ENCODE measurements at places on chromosomes 5 and 9.

- DNase-seq: no peak
Measured at GRCh38 chr5:42089705-42090104, 164.6 kb downstream of the FBXO4 start.

GRCh38 chr5:43038496-43038989, 1.6 kb downstream of the ANXA2R start:
- DNase-seq: no peak

GRCh38 chr5:179224741-179225140, 120.5 kb downstream of the ADAMTS2 start:
- DNase-seq: no peak

DNA sequence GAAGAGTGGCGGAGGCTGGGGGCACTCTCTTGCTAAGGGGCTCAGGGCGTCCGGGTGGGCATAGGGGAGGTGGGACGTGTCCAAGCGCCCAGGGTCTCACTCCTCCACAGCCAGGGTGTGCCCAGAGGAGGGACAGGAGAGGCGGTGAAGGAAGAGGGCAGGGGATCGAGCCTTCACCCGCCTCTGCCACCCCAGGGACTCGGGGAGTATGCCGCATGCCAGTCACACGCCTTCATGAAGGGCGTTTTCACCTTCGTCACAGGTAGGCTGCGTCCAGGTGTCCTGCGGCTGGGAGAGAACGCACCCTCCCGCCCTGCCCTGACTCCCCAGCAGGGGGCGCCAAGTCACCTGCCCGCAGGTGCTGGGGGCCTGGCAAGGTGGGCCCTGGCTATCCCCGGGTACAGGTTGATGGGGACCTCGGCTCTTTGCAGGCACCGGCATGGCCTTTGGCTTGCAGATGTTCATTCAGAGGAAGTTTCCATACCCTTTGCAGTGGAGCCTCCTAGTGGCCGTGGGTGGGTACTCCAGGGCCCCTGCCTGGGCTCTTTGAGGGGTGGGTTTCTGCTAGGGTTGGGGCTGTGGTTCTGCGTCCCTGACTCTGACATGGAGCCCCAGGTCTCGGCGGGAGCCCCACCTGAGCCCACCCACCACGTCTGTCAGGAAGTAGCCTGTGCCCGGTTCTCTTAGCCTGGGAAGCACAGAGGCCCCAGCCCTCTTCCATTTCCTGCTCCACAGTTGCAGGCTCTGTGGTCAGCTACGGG, 552 bp downstream of the TMEM141 start:
- DNase-seq: peak; percentile 62

GRCh38 chr9:84375954-84376353, 35.4 kb upstream of the SLC28A3 start:
- no peak for DNase-seq

DNA sequence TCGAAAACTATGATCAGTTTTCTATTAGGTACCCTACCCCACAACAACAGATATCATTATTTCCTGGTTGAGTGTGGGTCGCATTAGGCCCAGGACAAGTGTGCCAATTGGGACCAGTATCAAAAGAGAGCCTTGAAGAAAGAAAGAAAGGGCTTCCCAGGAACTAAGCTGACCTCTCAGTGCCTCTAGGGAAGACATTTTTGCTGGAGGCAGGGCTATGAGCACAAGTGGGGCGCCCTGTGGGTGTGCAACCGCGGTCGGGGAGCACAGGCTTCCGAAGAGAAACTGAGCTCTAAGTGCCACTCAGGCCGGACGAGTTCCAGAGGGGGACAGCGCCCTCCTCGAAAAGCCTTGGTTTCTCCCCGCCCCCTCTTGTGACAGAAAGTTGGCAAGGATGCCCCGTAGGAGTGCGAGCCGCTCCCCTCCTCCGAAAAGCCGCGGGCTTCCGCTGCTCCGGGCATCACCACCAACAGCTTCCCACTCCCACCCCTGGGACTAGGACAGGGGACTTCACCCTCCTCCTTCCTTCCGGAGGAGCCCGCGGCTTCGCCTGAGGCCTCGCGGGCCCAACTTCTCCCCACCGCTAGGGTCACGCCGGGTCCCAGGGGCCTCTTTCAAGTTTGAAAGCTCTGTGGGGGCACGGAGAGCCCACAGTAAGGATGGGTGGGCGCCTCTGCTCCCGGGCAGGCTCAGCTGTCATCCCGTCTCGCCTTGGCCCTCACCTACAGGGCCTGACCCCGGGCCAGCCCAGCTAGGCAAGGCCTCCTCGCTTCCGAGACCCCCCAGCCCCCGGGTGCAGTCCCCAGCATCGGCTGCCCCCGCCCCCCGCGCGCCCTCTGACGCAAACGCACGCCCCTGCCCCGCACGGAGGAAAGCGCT, 2.0 kb downstream of the NR2F1-AS1 start:
- no peak for DNase-seq

- no peak for DNase-seq
Measured at GRCh38 chr5:168580227-168580508, 1.0 kb upstream of the PANK3 start.

DNA sequence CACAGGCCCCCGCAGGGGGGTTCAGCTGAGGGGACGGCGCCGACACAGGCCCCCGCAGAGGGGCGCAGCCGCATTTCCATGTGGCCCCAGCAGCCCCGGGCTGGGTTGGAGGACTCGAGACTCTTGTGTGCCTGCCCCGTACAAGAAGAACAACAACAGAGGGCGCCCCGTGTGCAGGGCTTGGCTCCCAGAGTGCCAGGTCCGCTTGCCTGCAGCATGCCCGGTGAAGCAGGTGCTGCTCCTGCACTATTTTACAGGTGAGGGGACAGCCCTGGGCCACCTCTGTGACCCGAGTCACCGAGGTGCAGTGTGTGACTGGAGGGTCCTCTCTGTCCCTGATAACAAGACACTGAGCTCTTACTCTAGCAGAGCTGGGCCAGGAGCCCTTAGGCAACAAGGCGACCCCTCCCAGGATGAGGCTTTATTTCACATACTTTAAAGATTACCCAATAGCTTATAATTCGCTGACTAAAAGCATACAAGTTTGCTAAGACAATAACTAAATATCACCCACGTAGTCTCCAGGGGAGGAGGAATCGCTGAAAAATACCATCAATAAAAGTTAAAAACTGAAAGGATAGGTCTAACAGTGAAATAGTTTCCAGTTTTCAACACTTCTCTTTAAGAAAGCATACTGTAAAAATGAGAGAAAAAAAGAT, 41.7 kb upstream of the SLC9A3 start:
- no peak for DNase-seq

DNA sequence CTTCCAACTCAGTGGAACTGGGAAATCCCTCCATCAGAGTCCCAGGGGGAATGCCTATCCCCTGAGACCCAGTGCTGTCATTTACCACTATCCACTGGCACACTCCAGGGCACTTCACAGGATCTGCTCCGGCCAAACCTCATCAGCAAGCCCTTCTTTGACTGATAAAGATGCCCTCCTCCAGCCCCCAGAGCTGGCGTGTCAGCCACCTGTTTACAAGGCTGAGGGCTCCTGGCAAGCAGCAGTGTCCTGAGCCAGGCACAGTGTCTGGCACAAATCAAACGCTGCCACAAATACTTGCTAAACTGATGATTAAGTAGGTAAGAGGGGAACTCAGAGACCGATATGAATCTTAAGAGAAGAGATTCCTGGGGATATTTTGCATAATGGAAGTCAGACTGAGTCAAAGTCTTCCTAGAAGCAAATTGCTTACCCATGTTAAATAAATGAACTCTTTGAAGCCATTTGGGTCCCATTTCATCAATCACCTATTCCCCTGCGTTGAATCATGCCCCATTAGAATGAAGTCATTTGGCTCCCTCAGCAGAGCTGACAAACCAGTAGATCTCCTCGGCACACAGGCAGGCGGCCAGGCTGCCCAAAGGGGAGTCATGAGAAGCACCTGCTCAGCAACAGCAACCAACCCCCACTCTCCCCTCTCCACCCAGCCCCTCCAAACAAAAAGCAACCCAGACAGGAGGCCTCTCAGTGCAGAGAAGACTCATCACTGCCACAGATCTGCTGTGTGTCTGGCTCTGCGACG, 97.4 kb downstream of the CDK5RAP2 start:
- DNase-seq: no peak

DNA sequence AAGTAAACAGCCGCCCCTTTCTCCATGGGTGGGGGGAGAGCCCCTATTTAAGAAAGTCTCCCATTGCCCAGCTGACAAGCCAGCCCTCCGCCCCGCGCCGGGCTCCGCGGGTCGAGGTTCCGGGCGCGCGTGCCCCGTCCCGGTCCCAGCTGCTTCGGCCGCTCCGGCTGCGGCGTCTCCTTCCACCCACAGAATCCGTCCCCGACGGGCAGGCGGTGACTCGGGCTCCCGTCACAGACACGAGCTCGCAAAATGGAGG, 223 bp downstream of the NR3C1 start:
- no peak for DNase-seq

DNA sequence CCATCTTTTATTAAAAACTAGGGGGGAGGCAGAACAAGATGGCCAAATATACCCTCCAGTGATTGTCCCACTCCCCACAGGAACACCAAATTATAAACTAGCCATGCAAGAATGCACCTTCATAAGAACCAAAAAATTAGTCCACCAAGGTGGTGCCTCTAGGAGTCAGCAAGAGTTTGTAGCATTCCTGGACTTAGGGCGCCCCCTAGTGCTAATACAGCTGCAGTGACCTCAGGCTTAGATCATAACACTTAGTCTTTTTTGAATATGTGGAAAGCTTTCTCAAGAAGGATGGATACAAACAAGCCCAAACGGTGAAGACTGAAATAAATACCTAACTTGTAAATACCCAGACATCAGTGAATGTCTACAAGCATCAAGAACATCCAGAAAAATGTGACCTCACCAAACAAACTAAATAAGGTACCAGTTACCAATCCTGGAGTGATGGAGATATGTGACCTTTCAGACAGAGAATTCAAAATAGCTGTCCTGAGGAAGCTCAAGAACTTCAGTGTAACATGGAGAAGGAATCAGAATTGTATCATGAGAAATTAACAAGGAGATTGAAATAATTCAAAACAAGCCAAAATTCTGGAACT, 19.3 kb downstream of the PPIP5K2 start:
- peak; percentile 1 for DNase-seq

DNA sequence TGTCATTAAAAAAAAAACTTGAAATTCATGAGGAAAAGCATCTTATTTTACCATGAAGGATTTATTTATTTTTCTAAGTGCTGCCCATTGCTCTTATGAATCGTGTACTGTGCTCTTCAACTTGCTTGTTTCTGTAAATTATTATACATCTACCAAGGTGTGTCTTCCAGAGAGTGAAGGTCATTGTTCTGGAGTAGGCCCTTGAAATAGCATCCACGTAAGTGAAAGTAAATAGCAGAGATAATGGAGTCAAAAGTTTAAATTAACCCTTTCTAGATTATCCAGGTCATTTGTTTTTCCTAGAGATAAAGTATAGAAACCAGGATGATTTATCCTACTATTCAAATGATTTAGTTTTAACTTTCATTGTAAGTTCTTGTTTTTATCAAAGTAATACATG, 473.1 kb downstream of the DIRAS2 start:
- DNase-seq: peak; percentile 41

DNA sequence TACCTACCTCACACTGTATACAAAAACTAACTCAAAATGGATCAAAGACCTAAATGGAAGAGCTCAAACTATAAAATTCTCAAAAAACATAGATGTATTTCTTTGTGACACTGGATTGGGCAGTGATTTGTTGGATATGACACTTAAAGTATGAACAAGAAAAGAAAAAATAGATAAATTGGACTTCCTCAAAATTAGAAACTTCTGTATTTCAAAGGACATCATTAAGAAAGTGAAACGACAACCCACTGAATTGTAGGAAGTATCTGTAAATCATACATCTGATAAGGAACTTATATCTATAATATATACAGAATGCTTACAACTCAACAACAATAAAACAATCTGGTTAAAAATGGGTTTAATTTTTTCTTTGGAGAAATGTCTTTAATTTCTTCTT, 96.7 kb downstream of the NRG2 start:
- DNase-seq: no peak

DNA sequence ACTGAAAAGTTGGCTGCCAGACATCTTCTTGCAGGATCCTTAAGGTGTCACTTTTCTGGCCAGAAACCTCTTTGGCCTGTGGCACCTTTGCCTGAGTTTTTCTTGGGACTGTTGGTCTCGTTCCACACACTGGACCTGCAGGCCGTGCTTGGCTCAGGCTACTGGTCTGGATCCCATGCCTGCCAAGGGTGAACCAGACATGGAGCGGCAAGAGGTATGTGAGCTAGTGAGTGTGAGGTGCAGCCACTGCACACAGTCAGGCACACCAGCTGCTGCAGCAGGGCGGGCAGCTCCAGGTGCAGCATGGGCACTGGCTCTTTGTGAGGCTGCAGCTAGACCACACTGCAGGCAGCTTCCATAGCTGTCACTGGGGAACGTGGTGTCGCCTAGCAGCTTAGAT, 47.9 kb downstream of the NDUFAF2 start:
- DNase-seq: no peak

Measured in DMS153 (cell line).